ENCODE measurements at places on chromosomes 3 and 15.

DNA sequence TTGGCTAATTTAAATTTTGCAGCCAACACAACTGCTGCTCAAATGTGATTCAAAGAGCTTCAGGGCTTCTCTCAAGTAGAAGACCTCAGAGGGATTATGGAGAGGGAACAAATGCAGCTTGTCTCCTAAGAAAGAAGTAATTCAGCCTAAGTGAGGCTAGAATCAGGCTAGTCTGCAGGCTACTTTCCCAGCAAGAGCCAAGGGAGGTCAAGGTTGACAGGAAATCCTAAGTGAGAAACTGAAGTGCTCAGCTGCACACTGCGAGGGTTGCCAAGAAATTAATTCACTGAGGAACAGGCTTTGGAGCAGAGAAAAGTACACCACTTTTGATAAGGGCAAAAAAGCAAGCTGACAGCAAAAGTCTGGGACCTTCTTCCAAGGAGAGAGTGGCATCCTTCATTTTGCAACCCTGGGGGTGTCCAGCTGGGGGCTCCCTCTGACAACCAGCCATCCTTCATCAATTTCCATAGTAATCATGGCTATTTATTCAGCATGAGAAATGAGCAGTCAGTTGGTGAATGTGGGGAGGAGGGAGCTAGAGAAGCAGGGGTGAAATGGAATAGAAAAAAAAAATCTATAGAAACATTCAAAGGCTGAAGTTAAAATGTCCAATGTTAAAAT is 646.4 kb upstream of the ADAMTS9 start:
- no peak for DNase-seq

- no peak for DNase-seq
Measured at GRCh38 chr15:68614286-68615035, 35.7 kb downstream of the CORO2B start.

- DNase-seq, result no peak
Measured at GRCh38 chr3:17157713-17158112, 273.0 kb downstream of the PLCL2 start.

DNA sequence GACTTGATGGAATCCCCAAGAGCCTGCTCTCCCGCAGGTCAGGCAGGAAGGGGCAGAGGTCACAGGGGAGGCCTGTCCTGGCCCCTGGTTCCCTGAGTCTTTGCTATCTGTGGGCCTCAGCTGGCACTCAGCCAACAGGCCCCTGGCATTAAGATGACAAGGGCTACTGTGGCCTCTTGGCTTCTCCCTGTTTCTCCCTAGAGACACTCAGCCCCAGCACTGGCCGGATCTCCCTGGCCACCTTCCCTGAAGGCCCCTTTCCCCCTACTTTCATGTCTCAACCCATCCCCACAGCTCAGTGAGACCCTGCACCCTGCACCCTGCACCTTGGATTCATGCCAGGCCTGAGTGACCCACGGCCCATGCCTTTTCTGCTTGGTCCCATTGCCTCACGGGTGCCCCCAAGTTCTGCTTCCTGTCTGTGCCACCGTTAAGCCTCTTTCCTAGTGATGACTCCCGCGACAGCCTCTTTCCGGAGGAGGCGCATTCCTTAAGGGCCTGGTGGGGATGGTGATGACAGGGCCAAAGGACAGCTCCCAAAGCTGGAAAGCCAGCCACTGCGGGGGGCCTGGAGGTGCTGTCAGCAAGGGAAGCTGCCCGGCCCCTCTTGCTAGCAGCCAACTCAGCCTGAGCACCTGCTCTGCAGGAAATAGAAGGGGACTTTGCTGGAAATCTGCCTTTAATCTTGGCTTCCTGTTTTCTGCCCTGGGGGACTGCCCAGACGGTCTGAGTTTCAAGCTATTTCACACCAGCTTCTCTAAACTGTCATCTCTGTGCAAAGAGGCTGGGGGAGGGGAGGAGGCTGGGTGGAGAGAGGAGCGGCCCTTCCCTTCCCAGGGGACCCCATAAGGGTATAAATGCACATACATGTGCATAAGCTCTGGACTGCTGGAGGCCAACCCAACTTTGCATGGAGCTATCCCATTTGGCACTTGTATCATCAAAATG is 4.8 kb upstream of the CSK start:
- DNase-seq, result no peak

GRCh38 chr3:87260270-87260669 is 16.1 kb downstream of the POU1F1 start:
- peak; percentile 10 for DNase-seq

DNA sequence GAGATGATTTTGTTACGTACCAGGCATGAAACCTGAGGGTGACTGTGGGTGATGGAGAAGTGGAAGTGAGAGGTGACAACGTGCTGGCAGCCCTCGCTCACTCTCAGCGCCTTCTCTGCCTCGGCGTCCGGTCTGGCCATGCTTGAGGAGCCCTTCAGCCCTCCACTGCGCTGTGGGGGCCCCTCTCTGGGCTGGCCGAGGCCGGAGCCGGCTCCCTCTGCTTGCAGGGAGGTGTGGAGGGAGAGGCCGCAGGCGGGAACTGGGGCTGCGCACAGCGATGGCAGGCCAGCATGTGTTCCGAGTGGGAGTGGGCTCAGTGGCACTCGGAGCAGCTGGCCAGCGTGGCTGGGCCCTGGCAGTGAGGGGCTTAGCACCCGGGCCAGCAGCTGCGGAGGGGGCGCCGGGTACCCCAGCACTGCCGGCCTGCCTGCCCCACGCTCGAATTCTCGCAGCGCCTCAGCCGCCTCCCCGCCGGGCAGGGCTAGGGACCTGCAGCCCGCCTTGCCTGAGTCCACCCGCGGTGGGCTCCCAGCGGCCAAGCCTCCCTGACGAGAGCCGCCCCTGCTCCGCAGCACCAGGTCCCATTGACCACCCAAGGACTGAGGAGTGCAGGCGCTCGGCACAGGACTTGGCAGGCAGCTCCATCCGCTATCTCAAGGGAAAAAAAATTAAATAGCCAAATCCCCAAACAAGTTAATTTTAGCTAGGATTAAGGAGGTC is 29.7 kb upstream of the MYRIP start:
- DNase-seq, result no peak

- no peak for DNase-seq
Measured at GRCh38 chr15:94193906-94194305, 37.5 kb upstream of the MCTP2 start.

DNA sequence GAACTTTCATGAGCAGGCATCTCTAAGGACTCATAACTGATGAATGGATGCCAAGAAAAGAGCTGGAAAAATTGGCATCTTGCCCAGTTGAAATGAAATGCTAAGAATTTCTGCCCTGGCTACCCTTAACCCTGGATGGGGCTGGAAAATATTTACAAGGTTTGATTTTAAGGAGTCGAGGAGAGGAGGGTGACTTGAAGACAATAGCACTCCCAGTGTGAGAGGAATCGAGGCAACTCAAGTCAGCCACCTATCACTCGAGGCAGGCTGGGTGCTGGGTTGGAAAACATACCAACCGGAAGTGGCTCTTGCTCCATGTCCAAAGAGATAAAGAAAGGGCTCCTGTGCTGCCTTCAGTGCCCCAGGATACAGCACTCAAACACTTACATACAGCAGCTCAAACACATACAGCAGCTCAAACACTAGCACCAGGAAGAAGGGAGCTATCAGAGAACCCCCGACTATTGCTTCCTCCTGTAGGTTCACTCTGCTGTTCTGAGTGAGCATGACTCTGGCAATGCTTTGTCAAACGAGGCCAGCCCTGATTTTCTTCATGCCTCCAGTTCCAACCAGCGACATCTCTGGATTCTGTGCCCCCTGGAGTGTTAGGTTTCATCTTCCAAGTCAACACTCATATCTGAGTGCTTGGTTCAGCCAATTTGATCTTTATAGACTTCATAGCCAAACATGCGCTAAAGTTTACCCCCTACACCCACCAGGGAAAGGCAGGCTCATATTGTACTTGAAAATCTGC is 4.9 kb downstream of the PRICKLE2 start:
- DNase-seq, result no peak

GRCh38 chr3:160413613-160414248 is 14.3 kb downstream of the SMC4 start:
- peak; percentile 74 for DNase-seq

DNA sequence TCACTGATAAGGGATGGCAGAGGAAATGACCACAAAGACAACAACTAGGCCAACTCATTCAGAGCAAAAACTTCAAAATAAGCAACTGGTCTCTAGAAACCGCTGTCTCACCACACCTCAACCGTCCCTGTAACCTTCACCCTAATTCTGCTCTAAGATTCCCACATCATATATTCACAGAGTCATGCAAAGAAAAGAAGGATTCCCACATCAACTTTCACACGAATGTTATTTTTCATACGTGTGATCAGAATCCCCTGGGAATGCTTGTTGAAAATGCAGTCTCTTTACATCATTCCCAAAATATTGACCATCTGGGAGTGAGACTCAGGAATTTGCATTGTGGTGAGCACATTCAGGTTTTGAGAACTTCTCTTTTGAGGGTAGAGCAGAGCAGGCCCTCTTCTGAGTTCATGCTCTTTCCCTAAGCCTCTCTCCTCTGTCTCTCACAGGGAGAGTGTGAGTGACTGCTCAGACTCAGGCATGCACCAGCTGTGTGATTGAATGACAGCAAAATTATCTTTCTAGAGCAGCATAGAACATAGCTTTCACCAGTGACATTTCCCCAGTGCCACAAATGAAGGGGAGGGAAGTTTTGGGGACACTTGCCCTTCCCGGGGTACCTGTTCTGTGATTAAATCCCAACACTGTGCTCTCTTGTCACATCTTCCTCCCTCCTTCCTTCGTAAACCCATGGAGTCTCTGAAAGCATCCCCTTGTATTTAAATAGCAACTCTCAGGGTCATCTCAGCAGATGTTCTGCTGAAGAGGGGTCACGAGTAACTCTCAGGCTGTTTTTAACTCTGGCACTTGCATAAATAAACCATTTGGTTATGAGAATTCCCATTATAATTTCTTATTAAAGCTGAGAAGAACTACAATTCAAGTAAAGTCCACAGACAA is 170.9 kb downstream of the PLCL2 start:
- DNase-seq, result no peak

DNA sequence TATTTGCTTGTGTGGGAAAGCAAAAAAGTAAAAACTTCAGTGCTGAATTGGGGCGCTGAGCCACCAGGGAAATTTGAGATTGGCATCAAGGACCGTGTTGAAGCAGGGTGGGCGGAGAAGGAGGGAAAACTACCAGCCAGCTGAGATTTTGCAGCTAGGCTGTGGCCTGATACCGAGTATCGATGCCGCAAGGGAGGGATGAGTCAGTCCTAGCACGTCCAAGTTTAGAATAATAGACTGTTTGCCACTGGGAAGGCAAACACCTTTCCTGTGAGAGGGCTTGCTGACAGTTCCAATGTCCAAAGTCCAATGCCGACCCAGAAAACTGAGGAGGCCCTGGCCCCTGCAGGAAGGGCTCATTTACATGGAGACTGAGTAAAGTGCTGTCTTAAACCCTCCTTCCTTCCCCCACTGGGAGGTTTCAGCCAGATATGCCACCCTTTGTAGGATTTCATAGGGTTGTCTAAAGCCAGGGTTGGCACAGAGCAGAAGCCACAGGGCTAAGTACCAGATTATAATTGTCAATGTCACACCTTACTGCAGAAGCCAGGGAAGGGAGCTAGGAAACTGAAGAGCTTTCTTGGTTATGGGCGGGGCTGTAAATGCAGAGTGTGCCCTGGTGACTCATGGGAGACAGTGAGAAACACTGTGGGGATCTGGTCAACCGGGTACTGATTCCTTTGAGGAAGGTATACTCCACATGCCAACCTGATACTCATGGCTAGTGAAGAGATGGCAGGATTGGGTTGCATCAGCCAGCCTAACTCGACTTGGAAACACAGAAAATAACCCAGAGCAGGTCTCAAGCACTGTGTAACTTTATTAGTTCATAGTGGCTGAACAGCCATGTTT is 28.4 kb upstream of the PIK3CB start:
- DNase-seq, result no peak

- DNase-seq, result no peak
Measured at GRCh38 chr3:37324850-37325321, 150.5 kb upstream of the LRRFIP2 start.

- no peak for DNase-seq
Measured at GRCh38 chr15:31214864-31215489, 111.7 kb upstream of the KLF13 start.

- no peak for DNase-seq
Measured at GRCh38 chr15:69014454-69014853, at the start of gene NOX5. TSS of gene NOX5 (plus strand) at chr15:69014695. CDS start at chr15:69014736, 41 bp downstream.

- no peak for DNase-seq
Measured at GRCh38 chr15:70071799-70072198, 25.9 kb downstream of the TLE3 start.

GRCh38 chr3:99708207-99708745 is 69.9 kb downstream of the COL8A1 start:
- DNase-seq, result no peak

DNA sequence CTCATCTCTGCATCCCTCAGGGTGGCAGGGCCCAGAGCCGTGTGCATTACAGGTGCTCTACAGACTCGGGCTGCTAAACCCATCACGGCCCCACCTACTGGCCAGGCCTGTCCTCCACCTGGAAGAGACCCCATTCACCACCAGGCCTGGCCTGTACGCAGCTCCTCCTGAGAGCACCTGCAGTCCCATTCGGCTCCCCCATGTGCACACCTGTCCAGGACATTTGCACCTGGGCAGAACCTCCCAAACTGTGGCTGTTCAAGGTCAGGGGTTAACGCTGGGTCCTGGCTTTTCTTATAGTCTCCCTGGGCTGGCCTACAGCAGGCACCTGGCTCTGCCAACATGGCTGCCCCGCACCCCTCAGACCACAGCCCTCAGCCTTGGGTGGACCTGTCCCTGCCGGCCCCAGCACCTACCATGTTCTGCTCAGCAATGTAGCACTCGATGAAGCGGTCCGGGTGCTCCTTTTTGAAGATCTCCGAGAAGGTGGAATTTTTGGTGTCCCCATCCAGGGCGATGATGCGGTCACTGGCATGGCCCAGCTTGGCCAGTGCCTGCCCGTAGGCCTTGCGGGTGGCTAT is 25.7 kb downstream of the TKT start:
- DNase-seq, result no peak
